ENCODE measurements at places on chromosomes 1 and 21. TPM values are rescaled to one million over a fixed set of nuclear protein-coding genes. Genes with fewer than 3 reads are reported as not detected.

Gene ERRFI1
- 777 TPM for total RNA-seq

DNA sequence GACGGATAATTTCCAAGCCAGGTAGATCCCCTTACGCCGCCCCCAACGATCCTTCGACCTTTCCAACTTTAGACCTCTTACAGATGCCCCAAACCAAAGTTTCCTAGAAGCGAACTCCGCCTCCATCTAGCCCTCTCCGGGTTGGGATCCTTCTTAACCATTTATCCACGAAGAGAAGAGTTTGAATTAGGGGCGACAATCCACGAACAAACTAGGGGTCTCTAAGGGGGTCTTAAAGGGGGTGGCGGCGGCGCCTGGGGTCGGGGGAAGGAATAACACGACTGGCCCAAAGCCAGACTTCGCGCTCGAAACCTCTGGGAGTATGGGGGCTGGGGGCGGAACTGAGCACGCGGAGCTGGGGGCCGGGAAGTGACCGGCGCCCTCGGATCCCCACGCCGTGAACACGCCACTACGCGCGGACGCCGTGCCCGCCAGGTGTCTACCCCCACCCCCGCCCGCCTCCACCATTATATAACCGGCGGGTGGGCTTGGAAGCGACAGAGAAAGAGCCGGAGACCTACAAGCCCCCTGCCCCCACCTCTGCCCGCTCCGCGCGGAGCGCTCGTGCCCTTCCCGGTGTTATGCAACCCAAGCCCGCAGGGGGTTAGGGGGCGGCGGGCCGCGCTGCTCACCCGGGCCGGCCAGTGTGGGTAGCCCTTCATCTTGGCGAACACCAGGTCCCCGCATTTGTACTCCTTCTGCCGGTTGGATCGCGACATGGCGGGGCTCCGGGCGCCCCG, 594 bp downstream of the HDGF start:
- DNase-seq: no peak
- no peaks in the 10 kb centered on the region for H3K27me3 ChIP-seq
- H3K4me3 ChIP-seq: peak overlapping the region; percentile 67
- H3K36me3 ChIP-seq: no peaks in the 10 kb centered on the region
- peaks cover 27% of the 10 kb centered on the region for H3K4me1 ChIP-seq

DNA sequence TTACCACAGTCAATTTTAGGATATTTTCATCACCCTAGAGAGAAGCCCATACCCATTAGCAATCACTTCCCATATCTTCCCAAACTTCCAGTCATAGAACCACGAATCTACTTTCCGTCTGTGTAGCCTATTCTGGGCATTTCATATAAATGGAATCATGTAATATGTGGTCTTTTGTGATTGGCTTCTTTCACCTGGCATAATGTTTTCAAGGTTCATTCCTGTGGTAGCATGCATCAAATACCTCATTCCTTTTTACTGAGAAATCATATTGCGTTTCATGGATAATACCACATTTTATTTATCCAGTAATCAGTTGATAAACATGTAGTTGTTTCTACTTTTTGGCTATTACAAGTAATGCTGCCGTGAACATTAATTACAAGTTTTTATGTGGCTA, 21.5 kb downstream of the DESI2 start:
- no peak for DNase-seq
- no peak overlapping the region for H3K27ac ChIP-seq
- no peaks in the 10 kb centered on the region for H3K4me1 ChIP-seq
- H3K27me3 ChIP-seq: no peaks in the 10 kb centered on the region
- no peak overlapping the region for H3K4me3 ChIP-seq

DNA sequence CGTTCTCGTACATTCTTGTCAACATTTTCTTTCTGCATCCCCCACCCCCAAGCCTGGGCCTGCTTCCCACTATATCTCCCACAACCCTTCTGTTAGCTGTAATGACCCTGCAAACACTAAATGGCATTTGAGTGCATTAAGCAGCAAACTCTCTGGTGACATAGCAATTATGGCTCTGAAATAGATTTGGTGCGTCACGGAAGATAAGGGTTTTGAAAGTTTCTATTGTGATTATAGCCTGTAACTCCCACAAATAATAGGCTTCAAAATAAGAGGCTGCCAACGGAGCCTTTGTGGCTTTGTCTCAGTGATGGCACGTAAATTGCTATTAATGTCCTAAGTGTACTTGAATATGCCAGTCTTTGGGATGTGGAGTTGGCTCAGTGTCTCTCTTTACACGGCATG, 277.6 kb downstream of the PBX1 start:
- no peaks in the 10 kb centered on the region for H3K27me3 ChIP-seq
- no peaks in the 10 kb centered on the region for H3K4me1 ChIP-seq
- no peaks in the 10 kb centered on the region for H3K36me3 ChIP-seq

- H3K36me3 ChIP-seq: no peaks in the 10 kb centered on the region
- no peak for DNase-seq
- H3K27ac ChIP-seq: no peak overlapping the region
- H3K4me1 ChIP-seq: no peaks in the 10 kb centered on the region
- no peak overlapping the region for H3K4me3 ChIP-seq
Observed at GRCh38 chr1:228798548-228798947, 63.3 kb downstream of the RHOU start.

Gene LYPD8
- not detected for total RNA-seq

DNA sequence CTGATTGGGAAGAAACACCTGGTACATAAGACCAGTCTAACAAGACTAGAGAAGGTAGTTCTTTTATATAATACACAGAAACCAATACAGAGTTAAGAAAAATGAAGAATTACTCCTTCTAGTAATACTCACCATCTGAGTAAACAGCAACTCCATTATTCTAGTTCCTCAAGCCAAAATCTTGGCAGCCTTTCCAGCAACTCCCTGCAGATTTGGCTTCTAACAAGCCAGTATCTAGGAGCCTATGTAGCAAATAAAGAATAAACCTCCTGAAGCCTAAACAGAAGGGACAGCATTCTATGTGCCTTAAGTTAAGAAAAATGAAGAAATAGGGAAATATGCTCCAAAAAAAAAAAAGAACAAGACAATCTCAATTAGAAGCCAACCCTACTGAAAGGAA, 24.5 kb downstream of the ERO1B start:
- no peak for DNase-seq
- H3K4me3 ChIP-seq: no peak overlapping the region
- no peaks in the 10 kb centered on the region for H3K36me3 ChIP-seq
- no peaks in the 10 kb centered on the region for H3K27me3 ChIP-seq

Gene RGSL1
- total RNA-seq: not detected

DNA sequence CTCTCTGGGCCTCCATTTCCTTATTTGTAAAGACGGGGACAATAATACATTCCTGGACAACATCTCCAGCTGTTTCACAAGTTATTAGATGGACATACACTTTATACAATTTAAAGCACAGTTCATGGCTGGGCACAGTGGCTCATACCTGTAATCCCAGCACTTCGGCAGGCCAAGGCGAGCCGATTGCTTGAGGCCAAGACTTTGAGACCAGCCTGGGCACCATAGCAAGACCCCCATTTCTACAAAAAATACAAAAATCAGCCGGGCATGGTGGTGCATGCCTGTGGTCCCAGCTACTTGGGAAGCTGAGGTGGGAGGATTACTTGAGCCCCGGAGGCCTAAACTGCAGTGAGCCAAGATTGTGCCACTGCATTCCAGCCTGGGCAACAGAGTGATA, 34.1 kb downstream of the IGSF21 start:
- H3K27ac ChIP-seq: no peak overlapping the region
- H3K36me3 ChIP-seq: no peaks in the 10 kb centered on the region
- H3K27me3 ChIP-seq: no peaks in the 10 kb centered on the region
- H3K4me3 ChIP-seq: no peak overlapping the region

Gene CELA3A
- 9.0 TPM for total RNA-seq

GRCh38 chr1:227728892-227729143, 6.3 kb downstream of the JMJD4 start:
- peaks cover 3% of the 10 kb centered on the region for H3K36me3 ChIP-seq
- no peaks in the 10 kb centered on the region for H3K27me3 ChIP-seq
- H3K4me3 ChIP-seq: peak overlapping the region; percentile 55

DNA sequence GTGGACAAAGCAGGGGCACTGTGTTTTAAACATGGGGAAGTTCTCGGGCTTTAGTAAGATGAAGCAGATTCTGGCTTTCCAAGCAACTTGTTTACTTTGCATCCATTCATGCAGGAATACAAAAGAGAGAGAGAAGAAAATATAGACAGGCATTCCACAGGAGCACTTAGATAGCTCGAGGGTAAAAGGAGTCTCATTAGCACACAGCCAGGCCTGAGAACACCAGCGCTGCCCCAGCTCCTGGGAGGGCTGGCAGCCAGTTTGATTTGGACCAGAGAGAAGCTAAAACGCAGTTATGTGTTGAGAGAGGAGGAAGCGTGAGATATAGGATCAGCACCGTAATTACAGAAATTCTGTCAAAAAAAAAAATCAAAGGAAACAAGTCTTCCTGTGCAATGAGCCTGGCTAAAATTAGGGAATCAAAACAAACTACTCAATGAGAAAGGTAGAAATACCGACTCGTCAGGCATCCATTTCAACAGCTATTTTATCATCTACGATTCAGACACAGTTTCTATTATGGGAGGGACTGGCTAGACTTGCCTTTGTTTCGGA, 68.2 kb downstream of the CLSTN1 start:
- no peaks in the 10 kb centered on the region for H3K4me1 ChIP-seq
- peaks cover 6% of the 10 kb centered on the region for H3K36me3 ChIP-seq
- no peak for DNase-seq

GRCh38 chr1:4395158-4395557, 259.3 kb upstream of the AJAP1 start:
- H3K4me3 ChIP-seq: no peak overlapping the region
- H3K27ac ChIP-seq: no peak overlapping the region
- H3K4me1 ChIP-seq: no peaks in the 10 kb centered on the region
- DNase-seq: no peak
- no peaks in the 10 kb centered on the region for H3K36me3 ChIP-seq

DNA sequence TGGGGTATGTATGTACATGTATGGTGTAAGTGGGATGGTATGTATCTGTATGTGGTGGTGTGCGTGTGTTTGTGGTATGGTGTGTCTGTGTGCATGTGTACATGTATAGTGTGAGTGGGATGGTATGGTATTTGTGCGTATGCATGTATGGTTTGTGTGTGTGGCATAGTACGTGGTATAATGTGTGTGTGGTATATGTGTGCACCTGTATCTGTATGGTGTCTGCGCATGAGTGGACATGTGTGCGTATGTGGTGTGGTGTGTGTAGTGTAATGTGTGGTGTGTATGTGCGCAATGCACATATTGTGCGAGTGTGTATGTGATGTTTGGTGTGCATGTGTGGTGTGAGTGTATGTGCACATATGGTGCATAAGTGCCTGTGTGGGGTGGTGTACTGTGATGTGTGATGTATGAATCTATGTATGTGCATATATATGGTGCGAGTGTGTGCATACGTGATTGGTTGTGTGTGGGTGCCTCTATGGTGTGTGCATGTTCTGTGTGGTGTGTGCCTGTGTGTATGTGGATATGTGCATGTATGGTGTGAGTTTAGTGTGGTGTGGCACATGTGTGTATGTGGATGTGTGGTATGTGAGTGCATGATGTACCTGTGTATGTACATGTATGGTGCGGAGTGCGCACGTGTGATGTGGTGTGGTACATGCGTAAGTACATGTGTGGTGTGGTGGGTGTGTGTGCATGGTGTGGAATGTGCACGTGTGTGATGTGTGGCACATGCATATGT, 38.8 kb downstream of the WDR4 start:
- H3K27me3 ChIP-seq: no peaks in the 10 kb centered on the region
- no peak overlapping the region for H3K4me3 ChIP-seq
- H3K27ac ChIP-seq: no peak overlapping the region
- DNase-seq: no peak

Gene CSMD2
- total RNA-seq: 0.22 TPM

- H3K36me3 ChIP-seq: no peaks in the 10 kb centered on the region
- peak overlapping the region; percentile 92 for H3K4me3 ChIP-seq
- no peaks in the 10 kb centered on the region for H3K27me3 ChIP-seq
- peak overlapping the region; percentile 74 for H3K27ac ChIP-seq
Observed at GRCh38 chr1:9128166-9128519, 759 bp downstream of the GPR157 start.

Gene ATAD3C
- 0.61 TPM for total RNA-seq

- no peak for DNase-seq
- H3K4me1 ChIP-seq: no peaks in the 10 kb centered on the region
- no peaks in the 10 kb centered on the region for H3K27me3 ChIP-seq
- H3K27ac ChIP-seq: no peak overlapping the region
- no peak overlapping the region for H3K4me3 ChIP-seq
Observed at GRCh38 chr1:12284486-12284885, 54.7 kb downstream of the VPS13D start.

Gene NBPF20
- 3.8 TPM for total RNA-seq

DNA sequence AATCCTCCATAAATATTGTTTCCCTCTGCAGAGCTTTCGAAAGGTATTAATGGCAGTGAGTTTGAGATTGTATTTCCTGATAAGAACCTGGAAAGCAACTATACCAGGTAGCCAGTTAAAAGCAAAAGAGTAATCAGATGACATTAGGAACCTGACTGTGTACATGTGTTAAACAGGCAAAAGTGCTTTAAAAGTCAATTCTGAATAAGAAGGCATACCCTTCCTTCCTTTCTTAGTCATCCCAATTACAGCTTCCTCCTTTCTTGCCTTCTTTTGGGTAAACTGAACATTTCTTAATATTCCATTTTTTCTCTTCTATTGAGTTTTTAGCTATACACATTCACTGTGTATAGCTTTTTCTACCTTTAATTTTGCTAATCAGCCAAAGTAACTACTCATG, 144.7 kb downstream of the ZNF281 start:
- H3K4me1 ChIP-seq: no peaks in the 10 kb centered on the region
- DNase-seq: no peak
- H3K27ac ChIP-seq: no peak overlapping the region
- H3K36me3 ChIP-seq: no peaks in the 10 kb centered on the region

DNA sequence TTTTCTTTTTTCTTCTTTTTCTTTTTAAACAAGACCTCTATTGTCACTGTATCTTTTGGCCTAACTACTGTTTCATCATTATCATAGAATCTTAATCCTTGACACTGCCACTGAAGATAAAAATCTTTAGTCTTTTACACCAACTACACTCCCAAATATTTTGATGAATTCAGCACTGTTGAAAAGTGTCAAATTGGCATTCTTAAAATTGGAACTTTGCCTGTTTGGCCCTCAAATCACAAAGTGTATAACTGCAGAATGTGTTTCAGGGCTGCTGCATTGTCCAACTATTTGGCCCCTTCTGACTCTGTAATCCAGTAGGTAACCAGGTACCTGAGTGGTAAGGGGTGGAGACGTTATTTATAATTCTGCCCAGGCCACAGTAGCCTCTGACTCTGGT, 34.3 kb downstream of the ACTN2 start:
- no peak for DNase-seq
- no peaks in the 10 kb centered on the region for H3K4me1 ChIP-seq
- no peak overlapping the region for H3K4me3 ChIP-seq
- peaks cover 7% of the 10 kb centered on the region for H3K27me3 ChIP-seq
- no peaks in the 10 kb centered on the region for H3K36me3 ChIP-seq

GRCh38 chr1:202645097-202645476, 65.2 kb downstream of the SYT2 start:
- no peak for DNase-seq
- H3K4me3 ChIP-seq: no peak overlapping the region
- H3K27me3 ChIP-seq: peaks cover 25% of the 10 kb centered on the region
- no peaks in the 10 kb centered on the region for H3K36me3 ChIP-seq
